ENCODE measurements at places on chromosomes 5 and 9. TPM values are rescaled to one million over a fixed set of nuclear protein-coding genes. Genes with fewer than 3 reads are reported as not detected.

Gene NXNL2
- 0.52 TPM for total RNA-seq

Gene SH3PXD2B
- 8.5 TPM for total RNA-seq

Gene PCDHGA1
- 0.71 TPM for total RNA-seq

Gene PCDH12
- total RNA-seq = not detected

Gene PCDHGB1
- total RNA-seq = 4.9 TPM

Gene SWI5
- total RNA-seq = 61.4 TPM

Gene KIAA0825
- total RNA-seq = 0.49 TPM

Gene MUSK
- total RNA-seq = 0.15 TPM

Gene GABRA6
- not detected for total RNA-seq

Gene RETREG1
- 2.2 TPM for total RNA-seq

Gene NR6A1
- 1.4 TPM for total RNA-seq

Gene RAB3C
- 0.02 TPM for total RNA-seq

Gene CCL27
- total RNA-seq = not detected

Gene SOX30
- total RNA-seq = 0.22 TPM

Gene ARL14EPL
- total RNA-seq = 0.37 TPM

Gene LEAP2
- not detected for total RNA-seq

Gene IFNA13
- not detected for total RNA-seq

Gene BSPRY
- not detected for total RNA-seq

Gene AGXT2
- 0.07 TPM for total RNA-seq

Gene CNTNAP3B
- 0.62 TPM for total RNA-seq

Gene CARD6
- total RNA-seq = 5.7 TPM

Gene AFAP1L1
- total RNA-seq = 9.1 TPM

Gene ELOVL7
- total RNA-seq = 8.0 TPM

Gene DRD1
- total RNA-seq = 0.57 TPM

Gene OTP
- total RNA-seq = not detected
